Type B pancreatic cell (in vitro differentiated cells): ENCODE measurements at places on chromosomes 16 and 17. TPM values are rescaled to one million over a fixed set of nuclear protein-coding genes. Genes with fewer than 3 reads are reported as not detected.

DNA sequence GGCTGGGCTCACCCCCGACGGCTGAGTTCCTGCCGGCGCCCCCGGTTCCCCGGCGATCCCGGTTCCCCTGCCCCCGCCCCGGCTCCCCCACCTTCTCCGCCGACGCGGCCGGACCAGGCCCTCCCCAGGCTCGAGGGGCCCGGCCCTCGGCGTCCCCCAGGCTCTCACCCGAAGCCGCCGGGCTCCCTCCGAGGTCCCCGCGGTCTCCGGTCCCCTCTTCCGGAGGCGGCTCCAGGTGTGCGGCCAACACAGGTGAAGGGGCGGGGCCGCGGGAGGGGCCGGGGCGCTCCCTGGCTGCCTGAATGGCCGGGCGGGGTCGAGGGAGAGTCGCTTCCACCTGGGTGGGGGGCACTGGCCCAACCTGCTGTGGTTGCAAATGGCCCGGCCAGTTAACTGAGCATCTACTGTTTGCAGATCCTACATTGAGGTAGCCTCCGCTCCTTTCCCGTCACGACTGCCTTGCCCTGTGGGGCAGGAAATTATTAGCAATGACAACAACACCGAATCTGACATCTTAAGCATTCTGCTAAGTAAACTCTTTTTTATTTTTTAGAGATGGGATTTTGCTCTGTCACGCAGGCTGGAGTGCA lies at the start of gene BICDL2:
Gene BICDL2 (minus strand): TSS at position 219 of the 590 bp plus-strand sequence. CDS start 1,448 bp downstream, outside the sequence.
- H3K27ac ChIP-seq = peak within 1 kb of the TSS; percentile 86
- peak within 1 kb of the TSS; percentile 86 for H3K4me3 ChIP-seq
- H3K27me3 ChIP-seq = peaks cover 84% of the 10 kb centered on the region

The TVP23B gene
- 36.4 and 47.7 TPM in 2 replicates for total RNA-seq

The CAPN15 gene
- 50.1 and 52.3 TPM in 2 replicates for total RNA-seq

DNA sequence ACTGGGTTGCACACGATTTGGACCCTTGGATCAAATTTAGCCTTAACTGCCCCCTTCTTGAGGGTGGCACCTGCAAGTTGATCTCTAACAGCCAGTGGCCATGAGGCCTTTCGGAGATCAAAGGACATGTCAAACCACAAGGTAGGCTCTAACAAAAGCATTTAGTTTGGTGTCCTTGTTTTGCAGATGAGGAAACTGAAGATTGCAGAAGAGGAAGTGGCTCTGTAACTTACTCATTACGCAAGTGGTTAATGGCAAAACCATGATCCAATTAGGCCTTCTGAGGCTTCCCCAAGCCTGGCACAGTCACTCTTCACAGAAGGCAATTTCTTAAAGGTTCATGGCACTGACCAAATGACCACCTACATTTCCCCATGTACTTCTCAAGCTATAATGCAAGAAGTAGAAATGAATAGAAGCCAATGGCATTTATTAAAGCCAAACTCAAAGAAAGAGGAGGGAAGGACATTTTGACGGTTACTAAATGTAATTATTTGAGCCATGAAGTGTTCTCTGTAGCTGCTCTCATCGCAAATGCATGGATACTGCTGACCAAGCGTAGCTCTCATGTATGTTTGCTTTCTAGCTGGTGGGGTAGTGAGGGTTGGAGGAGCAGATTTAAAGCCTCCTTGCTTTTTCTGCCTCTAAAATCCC lies 32.8 kb upstream of the ABCC12 start:
- no peaks in the 10 kb centered on the region for H3K4me1 ChIP-seq
- DNase-seq = no peak
- H3K36me3 ChIP-seq = no peaks in the 10 kb centered on the region
- peaks cover 5% of the 10 kb centered on the region for H3K27me3 ChIP-seq

- no peak for DNase-seq
- peaks cover 7% of the 10 kb centered on the region for H3K27me3 ChIP-seq
- H3K36me3 ChIP-seq = no peaks in the 10 kb centered on the region
- H3K4me1 ChIP-seq = no peaks in the 10 kb centered on the region
- no peak overlapping the region for H3K4me3 ChIP-seq
Measured at GRCh38 chr17:71572343-71572742, 548.5 kb upstream of the SOX9 start.

GRCh38 chr16:57279780-57280638 lies 4.5 kb downstream of the PLLP start:
- peaks cover 10% of the 10 kb centered on the region for H3K4me1 ChIP-seq
- H3K27me3 ChIP-seq = peaks cover 32% of the 10 kb centered on the region
- H3K27ac ChIP-seq = peak overlapping the region; percentile 19
- H3K36me3 ChIP-seq = no peaks in the 10 kb centered on the region
- H3K4me3 ChIP-seq = peak overlapping the region; percentile 51

GRCh38 chr17:50877838-50878237 lies 11.7 kb upstream of the TOB1 start:
- H3K4me1 ChIP-seq = no peaks in the 10 kb centered on the region
- H3K36me3 ChIP-seq = no peaks in the 10 kb centered on the region
- no peak for DNase-seq
- H3K27me3 ChIP-seq = no peaks in the 10 kb centered on the region

DNA sequence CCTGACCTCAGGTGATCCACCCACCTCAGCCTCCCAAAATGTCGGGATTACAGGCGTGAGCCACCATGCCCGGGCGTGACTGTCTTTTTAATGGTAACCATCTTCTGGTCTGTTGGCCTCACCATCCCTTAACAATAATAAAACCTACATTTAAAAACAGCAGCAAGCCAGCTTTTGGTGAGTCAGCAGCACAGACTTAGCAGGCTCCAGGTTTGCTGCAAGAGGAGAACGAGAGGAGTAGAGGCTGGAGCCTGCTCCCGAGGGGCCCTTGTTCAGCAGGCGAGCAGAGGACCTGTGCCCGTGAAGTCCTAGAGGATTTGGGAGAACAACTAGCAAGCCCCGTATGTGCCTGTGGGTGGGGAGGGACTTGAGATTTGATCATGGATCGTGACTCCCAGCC lies 35.7 kb downstream of the MYH13 start:
- no peak overlapping the region for H3K4me3 ChIP-seq
- no peak for DNase-seq
- H3K27ac ChIP-seq = no peak overlapping the region
- H3K36me3 ChIP-seq = no peaks in the 10 kb centered on the region

DNA sequence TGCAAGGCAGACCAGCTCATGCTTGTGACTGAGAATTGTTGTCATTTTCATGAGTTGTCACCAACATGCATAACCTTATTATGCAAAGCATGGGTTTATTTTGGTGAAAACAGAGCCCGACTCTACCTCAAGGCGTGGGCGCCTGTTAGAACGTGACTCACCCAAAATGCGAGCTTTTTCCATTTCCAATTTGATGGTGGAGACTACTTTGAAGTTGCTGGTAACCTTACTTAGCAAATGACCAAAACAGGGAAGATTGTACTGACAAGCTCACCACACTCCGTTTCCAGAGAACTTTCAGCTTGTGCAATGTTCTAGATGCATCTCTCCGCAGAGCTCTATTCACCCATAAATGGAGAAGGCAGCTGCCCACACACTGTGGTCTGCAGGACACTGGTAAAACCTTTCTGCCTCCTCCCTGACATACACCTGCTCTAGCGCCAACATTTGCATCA lies 284.5 kb downstream of the MAF start:
- no peak for DNase-seq
- no peaks in the 10 kb centered on the region for H3K36me3 ChIP-seq
- no peak overlapping the region for H3K4me3 ChIP-seq
- H3K27me3 ChIP-seq = peaks cover 37% of the 10 kb centered on the region
- H3K4me1 ChIP-seq = peaks cover 15% of the 10 kb centered on the region

The TBX4 gene
- total RNA-seq = 0.45 and 1.8 TPM in 2 replicates

DNA sequence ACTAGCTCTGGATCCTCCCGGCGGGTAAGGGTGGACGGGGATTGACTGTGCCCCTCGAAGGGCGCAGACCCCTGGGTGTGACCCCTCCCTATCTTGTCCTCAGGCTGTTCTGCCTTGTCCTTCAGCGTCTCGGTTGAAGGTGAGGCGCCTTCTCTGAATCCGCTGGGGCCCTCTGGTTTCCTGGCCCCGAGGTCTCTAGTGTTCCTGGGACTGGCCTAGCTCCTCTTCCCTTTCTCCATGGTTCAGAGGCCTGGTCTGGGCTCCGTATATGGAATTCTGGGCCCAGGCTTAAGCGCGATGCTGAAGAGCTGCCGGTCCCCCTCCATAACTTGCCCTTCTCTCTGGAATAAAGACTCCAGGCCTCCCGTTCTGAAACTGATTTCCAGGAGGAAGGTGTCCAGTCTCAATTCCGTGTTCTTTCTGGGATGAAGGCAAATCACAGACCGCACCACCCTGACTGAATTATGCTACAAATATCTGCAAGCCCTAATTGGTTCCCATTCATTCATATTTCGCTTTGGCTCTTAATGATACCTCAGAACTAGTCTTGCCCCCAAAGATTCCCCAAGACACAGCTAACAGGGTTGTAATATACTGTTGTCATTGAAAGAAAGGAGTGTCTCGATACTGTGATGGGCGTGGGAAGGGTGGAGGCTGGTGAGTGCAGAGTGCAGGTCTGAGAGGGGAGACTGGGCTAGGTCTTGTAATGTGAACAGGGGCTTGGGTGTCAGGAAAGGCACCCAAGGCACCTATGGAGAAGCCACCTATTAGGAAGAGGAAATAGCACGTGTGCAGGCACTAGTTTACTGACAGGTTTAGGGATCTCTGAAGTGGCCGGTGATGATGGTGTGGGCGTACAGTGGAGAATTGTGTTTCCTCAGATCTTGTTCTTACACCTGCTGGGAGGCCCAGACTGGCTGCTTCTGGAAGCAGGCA lies 851 bp downstream of the EDC4 start:
- no peaks in the 10 kb centered on the region for H3K27me3 ChIP-seq
- H3K36me3 ChIP-seq = peaks cover 14% of the 10 kb centered on the region
- no peak for DNase-seq
- peak overlapping the region; percentile 87 for H3K4me3 ChIP-seq

The SPAG7 gene
- total RNA-seq = 60.5 and 73.1 TPM in 2 replicates
